ENCODE measurements at places on chromosomes 5 and 9.
A peak's percentile ranks its signal among the peaks of the same experiment; 100 is the strongest.

- no peak for DNase-seq
Measured at GRCh38 chr5:56819060-56819881, 3.9 kb downstream of the MAP3K1 start.

GRCh38 chr9:36967997-36968396 is 66.1 kb downstream of the PAX5 start:
- DNase-seq = no peak

GRCh38 chr5:67643536-67643935 is 446.9 kb upstream of the CD180 start:
- no peak for DNase-seq

DNA sequence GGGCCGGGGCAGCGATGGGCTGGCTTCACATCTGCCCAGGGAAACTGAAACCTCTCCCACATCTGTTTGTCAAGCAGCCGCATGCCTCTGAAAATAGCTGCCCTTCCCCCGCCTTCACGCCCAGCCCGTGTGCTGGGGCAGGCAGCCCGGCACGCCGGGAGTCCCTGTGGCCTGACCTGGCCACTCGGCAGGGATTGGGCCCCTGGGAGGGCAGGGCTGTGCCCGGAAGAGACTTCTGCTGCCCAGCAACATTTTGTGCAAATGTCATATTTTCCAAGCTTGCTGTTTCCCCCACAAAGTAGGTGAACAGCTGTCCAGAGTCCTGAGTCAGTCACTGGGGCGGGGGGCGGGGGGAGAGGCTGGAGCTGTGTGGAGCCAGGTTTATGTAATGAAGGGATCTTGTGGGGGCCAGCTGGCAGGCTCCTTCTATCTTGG is 8.2 kb downstream of the COL27A1 start:
- DNase-seq = no peak

DNA sequence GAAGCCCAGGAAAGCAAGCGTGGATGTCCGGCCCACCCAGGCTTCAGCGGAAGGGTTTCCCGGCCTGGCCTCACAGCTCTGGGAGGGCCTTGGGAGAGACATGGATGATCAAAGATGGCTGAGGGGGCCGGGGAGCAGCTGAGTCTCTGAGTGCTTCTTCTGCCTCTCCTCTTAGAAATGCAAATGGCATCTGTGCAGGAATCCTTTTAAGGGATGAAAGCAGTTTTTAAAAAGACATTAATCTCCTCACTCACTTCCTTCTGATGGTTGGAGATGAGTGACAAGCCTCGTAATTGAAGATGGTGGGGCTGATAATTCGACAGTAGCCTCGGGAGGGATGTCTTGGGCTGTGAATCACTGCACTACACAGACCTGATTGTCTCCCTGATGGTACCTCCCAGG is 24.3 kb upstream of the PITX1 start:
- no peak for DNase-seq

DNA sequence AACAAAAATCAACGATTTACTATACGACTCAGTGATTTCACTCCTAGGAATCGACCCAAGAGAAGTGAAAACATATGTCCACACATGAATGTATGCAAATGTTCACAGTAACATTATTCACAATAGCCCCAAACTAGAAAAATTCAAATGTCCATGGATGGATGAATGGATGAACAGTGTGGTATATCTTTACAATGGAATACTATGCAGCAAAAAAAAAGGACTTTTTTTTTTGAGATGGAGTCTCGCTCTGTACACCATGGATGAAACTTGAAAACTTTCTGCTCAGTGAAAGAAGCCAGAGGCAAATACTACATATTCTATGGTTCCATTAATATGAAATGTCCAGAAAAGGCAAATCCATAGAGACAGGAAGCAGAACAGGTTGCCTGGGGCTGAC is 233.8 kb downstream of the ROR2 start:
- DNase-seq = no peak

GRCh38 chr5:74493411-74493810 is 147.1 kb downstream of the ENC1 start:
- DNase-seq = no peak

DNA sequence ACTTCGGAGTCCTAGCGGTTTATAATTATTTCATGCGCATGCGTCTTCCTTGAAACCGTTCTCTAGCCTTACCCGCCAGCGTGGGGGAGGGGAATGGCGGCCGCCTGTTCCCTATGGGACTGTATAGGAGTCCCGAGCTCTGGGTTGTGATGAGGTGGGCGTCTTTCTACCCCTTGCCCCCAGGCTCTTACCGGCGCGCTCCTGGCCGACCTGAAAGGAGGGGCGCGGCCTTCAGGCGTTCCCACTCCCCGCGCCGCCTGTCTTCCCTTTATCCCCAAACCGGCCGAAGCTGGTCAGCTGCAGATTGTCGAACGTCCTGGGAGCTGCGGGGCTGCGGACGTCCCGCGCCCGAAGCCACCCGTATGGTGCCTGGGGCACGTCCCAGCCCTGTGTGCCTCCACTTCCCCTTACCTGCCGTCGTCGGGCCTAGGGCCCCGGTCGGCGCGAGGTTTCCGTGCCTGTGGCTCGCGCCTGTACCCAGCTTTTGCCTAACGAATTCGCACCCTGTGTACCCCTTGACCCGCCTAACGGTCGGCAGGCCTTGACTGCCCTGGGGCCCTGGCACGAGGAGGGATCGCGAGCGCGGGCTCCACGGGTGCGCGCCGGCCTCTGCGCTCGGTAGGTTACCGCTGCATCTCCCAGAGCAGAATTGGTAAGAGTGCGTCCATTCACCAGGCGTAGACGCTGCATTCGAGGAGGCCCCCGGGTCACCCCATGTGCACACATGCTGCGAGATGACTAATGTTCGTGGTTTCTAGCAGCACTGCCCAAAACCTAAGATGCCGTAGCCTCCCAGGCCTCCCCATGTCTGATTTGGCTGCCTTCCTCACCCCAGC is 653 bp upstream of the HNRNPH1 start:
- no peak for DNase-seq

GRCh38 chr5:68415177-68416085 is 199.9 kb downstream of the PIK3R1 start:
- DNase-seq = no peak

- DNase-seq = no peak
Measured at GRCh38 chr5:60010853-60011252, 117.3 kb upstream of the PDE4D start.

DNA sequence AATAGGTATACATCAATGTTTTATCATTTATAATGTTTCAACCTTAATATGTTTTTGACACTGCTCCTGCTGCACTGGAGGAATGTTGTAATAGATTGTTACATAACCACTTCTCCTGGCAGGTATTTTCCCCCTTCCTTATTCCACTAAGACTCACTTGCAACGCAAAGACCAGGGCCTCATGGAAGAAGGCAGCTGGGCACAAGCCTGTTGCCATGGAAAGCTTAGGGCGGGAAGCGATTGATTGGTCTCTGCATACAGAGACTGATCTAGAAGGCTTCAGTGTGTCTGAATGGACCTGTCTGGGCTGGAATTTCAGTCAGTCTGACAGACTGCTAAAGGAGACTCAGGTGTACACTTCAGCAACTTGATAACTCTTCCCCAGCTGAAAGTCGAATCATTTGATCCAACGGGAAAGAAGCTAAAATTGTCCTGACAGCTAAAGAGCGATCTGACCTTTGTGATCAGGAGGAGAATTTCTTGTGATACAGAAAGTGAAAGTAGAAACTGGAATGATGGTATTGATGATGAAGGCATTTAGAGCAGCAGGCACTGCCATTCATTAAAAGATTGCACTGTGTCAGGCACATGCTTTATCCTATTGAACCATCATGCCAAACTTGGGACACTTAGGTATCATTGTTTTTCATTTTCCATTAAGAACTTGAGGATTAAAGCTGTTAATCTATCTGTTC is 65.1 kb downstream of the GRIA1 start:
- DNase-seq = no peak

GRCh38 chr5:176438959-176439757 is 9.0 kb upstream of the FAF2 start:
- DNase-seq = no peak

- DNase-seq = no peak
Measured at GRCh38 chr5:173477345-173478040, 139.0 kb downstream of the BOD1 start.

- no peak for DNase-seq
Measured at GRCh38 chr9:2623288-2624050, 1.9 kb downstream of the VLDLR start.

- DNase-seq = no peak
Measured at GRCh38 chr5:73523861-73524260, 25.6 kb downstream of the BTF3 start.

- no peak for DNase-seq
Measured at GRCh38 chr5:179769796-179770195, 24.0 kb upstream of the LTC4S start.

GRCh38 chr9:127313042-127313560 is 48.5 kb downstream of the GARNL3 start:
- DNase-seq = no peak

GRCh38 chr9:2125906-2126305 is 110.8 kb downstream of the SMARCA2 start:
- DNase-seq = no peak

DNA sequence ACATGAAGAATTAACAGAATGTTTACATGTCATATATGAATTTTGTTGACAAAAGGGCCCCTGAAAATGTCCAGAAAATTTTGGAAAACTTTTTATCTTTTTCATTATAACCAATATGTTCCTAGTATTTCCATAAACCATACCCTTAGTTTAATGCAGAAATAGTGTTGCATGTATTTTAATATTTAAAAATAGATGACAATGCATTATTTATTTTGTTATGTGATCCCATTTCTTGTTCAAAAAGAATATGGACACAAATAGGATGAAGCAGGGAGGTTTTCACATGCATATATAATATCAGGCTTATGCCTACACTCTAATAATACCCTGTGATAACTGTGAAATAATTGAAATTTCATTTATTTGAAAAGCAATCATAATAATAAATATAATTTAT is 500.5 kb downstream of the CDH18 start:
- DNase-seq = no peak

DNA sequence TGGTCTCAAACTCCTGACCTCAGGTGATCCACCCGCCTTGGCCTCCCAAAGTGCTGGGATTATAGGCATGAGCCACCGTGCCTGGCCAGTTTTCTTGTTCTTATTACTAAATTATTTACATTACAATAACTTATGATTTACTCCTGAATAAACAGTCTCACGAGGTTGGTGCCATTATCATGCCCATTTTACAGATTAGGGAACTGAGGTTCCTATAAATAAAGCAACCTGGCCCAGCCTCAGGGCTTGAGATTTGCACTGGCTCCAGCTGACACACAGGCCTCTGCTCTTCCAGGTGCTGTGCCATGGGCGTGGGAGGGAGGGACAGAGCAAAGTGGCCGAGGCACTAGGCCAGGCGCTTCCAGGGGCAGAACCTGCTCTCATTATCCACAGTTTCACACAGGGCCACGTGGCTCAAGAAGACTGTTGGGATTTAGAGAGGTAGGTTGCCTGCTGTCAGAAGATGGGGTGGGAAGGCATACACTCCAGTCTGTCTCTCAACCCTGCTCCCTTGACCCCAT is 2.3 kb downstream of the PLPP7 start:
- no peak for DNase-seq

- DNase-seq = no peak
Measured at GRCh38 chr5:140110646-140110957, 3.3 kb upstream of the PURA start.

- no peak for DNase-seq
Measured at GRCh38 chr5:134188092-134188491, 11.3 kb upstream of the SKP1 start.

- peak; percentile 29 for DNase-seq
Measured at GRCh38 chr9:83956436-83957247, 23.4 kb downstream of the HNRNPK start.

- no peak for DNase-seq
Measured at GRCh38 chr9:90141723-90142122, 500.9 kb downstream of the DIRAS2 start.

DNA sequence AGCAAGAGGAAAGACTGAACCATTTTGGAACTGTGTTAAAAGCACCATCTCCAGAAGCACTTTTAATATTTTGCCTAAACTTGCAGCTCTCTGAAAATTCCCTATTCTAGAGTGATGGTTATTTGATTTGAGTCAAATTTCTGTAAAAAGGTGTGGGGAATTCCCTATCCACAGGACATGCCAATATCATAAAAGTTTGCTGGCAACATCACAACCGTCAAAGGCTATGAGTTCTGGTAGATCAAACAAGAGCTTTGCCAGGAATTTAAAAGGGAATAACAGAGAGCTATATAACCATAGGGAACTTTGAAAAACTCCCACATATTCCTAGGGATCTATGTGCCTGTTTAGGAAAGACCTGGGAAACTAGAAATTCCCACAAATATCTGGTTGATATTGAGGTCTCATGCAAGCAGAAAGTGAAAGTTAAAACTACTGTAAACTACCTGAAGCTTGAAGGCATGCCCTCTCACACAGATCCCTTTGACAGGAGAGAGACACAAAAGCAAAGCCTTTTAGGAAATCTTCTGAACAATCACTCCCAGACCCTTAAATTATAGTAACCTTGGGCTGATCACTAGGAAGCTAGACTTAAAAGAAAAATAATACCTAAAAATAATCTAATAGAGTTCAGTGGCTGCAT is 549.9 kb downstream of the ANXA1 start:
- DNase-seq = no peak

GRCh38 chr5:125125031-125125823 is 378.8 kb upstream of the ZNF608 start:
- no peak for DNase-seq

DNA sequence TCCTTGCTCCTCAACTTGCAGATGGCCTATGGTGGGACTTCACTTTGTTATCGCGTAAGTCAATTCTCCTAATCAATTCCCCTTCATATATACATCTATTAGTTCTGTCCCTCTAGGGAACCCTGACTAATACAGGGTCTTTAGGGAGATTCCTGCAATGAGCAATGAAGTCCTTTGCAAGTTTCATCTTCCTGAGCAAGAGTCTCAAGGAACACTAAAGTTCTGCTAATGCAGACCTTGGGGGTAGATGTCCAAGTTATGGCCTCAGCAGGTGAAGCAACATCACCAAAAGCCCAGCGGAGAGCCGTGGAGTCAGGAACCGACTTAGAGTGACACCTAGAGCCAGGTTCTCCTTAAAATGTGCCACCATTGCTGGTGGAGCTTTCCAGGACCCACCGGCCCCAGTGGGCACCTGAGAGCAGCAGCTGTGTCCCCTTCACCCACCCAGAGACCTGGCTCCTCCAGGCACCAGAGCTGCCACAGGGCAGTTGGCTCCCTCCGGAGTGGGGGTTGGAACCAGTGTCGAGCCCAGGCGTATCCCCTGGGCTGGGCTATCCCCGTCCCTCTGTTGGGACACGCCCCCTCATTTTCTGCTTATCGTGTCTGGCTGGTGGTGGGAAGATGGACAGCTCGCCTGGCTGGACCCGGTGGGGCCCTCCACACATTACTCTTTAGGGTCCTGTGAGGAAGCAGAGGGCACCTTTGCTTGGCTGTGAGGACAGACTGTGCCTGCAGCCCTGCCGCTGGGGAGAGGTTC is 10.9 kb upstream of the FCN1 start:
- no peak for DNase-seq

DNA sequence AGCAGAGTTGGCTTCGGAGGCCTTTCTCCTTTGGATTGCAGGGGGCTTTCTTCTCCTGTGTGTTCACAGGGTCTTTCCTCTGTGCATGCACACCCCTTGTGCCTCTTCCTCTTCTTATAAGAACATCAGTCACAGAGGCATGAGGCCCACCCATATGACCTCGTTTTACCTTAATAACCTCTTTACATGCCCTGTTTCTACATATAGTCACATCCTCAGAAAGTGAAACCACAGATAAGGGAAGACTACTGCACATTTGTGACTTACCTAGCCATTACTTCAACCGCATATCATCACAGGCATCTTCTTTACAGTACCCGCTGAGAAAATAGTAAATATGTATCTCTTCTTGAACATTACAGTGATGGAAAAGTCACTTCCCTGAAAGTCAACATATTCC is 204.9 kb upstream of the TARS1 start:
- DNase-seq = no peak

Data from stimulated activated CD4-positive, alpha-beta T cell treated with anti-CD3 and anti-CD28 coated beads, Interleukin-1b, Interleukin-23, amount 100 ng/mL, for 1 hour (primary cell).